Tongue (tissue), 3 donors: ENCODE measurements at places on chromosomes 3 and 15.
A peak's percentile ranks its signal among the peaks of the same experiment; 100 is the strongest.

DNA sequence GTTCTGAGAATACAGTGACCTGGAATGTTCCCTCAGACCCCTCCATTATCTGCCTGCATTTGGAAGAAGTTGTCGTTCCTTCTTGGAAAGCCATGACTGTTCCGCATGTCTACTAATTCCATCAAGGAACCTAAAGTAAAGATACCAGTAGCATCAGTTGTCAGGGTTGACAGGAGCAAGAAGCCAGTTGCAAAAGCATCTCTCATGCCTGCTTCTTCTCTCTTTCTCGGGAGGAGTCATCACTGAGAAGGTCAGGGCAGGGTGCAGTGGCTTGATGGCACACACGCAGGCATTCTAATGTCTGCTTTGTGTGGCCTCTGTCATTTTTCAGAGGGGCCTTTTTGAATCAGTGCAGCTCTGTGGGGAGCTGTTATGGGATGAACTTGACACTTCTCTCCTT is 276.6 kb upstream of the TPM1 start:
- no peak for DNase-seq

- DNase-seq, result peak; percentile 87
Observed at GRCh38 chr3:140863580-140864009, 78.0 kb upstream of the SLC25A36 start.

- no peak for DNase-seq
Observed at GRCh38 chr3:107455621-107456020, 67.1 kb upstream of the BBX start.

- no peak for DNase-seq
Observed at GRCh38 chr15:59590027-59590426, 21.6 kb upstream of the GCNT3 start.

GRCh38 chr15:99914723-99915122 is 181.5 kb upstream of the LYSMD4 start:
- no peak for DNase-seq

GRCh38 chr15:47609693-47610092 is 107.6 kb upstream of the SEMA6D start:
- no peak for DNase-seq

GRCh38 chr3:63414607-63415006 is 136.5 kb downstream of the SYNPR start:
- DNase-seq, result no peak

DNA sequence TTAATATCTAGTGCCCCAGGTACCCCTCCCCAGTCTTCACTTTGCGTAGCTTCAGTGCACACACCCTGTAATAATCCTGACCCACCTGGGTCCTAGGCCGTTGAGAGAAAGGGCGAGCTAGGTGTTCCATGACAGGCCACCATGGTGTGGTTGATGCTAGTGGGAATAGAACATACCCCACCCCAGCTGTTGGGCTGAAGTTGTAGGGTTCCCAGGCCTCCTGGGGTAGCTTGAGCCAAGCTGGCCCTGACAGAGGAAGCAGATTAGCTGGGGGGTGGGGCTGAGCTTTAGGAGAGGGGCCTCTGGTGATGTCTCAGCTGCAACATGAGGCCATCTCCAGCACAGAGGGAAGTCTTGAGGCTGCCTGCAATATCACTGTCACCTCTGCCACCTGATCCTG is 40.5 kb downstream of the RAB11A start:
- DNase-seq, result no peak

GRCh38 chr3:190676481-190676880 is 162.6 kb downstream of the IL1RAP start:
- DNase-seq, result no peak

- no peak for DNase-seq
Observed at GRCh38 chr3:17151598-17152373, 267.0 kb downstream of the PLCL2 start.

- no peak for DNase-seq
Observed at GRCh38 chr3:59339818-59340217, 290.0 kb upstream of the CFAP20DC start.

GRCh38 chr3:151552589-151552988 is 91.7 kb upstream of the IGSF10 start:
- no peak for DNase-seq

- no peak for DNase-seq
Observed at GRCh38 chr15:86273309-86273708, 193.6 kb downstream of the AGBL1 start.

DNA sequence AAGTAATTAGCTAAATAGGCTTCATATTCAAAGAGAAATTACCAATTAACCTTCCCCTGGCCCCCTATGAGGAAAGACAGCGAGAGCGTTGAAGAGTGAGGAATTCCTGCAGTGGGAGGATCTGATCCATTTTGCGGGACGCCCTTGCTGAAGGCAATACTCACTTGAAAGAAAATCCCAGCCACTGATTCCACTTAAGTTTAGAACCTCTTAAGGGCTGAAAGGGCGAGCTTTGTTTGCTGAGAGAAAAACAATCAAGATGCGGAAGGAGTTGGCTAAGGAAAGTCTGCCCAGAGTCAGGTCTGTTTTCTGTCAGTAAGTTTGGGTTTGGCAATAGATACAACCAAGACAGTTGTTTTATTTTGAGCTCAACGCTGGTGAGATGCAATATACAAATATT is 102.8 kb upstream of the GBE1 start:
- DNase-seq, result peak; percentile 52

- DNase-seq, result no peak
Observed at GRCh38 chr3:73206030-73206429, 144.6 kb downstream of the EBLN2 start.

DNA sequence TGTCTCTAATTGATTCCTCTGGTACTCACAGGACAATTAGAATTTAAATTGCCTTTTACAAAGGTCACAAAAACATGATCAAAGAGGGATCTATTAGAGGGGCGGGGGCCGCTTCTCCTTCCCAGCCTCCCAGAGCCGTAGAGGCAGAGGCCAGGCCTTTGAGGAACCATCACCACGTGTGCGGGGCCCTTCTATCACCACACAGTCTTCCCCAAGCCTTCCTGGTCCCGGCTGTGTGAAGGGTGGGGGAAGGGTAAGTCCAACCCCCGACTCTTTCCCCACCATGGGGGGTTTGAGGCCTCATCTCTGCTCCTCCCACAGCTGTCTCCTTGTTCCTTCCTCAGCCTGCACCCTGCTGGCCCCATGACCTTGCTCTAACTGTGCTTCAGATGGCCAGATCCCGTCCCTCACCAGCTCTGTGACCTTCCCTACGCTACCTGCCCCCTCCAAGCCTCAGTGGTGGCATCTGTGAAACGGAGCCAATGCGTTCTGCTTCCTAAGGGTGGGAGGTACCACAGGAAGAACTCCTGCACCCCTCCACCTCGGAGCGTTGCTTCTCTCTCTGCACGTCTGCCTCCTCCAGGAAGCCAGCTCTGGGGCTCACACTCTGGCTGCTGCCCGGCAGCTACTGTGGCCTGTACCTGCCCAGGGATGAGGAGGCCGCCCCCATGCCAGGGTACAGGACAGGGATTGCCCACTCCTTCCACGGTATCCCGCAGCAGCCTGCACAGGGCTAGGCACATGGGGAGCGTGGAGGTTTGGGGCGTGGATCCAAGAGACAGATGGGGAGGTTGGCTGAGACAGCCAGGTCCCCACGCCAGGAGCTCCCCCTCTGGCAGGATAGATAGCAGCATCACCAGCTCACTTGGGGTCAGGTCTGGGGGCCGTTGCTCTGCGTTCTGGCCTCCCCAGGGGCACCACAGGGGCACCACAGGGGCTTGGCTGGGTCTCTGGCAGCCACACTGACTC is 83.8 kb downstream of the LINGO1 start:
- DNase-seq, result no peak

GRCh38 chr15:32877252-32878019 is 159.6 kb downstream of the GREM1 start:
- no peak for DNase-seq

DNA sequence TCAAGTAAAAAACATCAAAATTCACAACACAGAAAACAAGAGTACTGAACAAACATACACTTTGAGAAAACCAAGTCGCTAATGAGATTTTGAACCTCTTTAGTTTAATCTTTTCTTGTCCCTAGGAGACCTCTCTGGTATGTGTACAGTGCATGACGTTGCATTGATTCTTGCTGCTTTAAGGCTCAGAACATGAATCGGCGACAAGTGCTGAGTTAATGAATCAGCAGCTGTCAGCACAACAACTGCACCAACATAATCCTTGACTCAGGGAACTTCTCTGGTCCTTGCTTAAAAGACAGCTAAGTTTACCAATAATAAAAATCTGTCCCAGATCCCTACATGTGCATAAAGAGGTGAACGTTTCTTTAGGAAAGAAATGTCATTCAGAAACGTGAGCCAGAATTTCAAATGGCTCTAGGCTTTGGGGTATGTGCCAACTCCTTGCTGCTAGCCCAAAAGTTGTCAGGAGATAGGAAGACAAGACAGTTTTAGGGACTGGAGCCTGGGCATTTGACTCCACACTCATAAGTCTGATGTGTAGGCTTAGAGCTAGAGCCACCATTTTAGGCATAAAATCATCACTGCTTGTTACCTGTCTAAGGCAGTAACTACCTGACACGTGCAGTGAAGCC is 86.9 kb downstream of the IL5RA start:
- DNase-seq, result peak; percentile 56
